RKO (cell line): ENCODE measurements at places on chromosomes 2 and 18.
A peak's percentile ranks its signal among the peaks of the same experiment; 100 is the strongest.

DNA sequence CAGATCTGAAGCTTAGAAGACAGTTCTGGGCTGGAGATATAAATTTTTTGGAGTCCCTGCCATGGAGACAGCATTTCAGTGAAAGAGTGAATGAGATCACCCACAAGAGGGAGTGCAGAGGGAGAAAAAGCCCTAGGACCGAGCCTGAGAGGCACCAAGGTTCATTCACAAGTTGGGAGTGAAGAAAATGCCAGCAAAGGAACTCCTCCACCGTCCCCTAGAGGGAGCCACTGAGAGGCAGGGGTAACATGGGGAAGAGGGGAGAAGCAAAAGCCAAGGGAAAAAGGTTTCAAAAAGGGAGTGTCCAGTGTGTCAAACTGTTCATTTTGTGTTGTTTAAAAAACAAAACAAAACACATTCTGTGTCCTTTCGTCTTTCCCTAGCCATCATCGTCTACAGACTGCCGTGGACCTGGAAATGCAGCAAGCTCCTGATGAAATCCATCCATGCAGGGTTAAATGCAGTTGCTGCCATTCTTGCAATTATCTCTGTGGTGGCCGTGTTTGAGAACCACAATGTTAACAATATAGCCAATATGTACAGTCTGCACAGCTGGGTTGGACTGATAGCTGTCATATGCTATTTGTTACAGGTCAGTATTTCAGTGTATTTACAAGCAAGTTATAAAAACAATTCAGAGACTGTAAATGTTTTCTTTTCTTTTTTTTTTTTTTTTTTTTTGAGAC is 19.1 kb downstream of the CYBRD1 start:
- peak; percentile 24 for DNase-seq

DNA sequence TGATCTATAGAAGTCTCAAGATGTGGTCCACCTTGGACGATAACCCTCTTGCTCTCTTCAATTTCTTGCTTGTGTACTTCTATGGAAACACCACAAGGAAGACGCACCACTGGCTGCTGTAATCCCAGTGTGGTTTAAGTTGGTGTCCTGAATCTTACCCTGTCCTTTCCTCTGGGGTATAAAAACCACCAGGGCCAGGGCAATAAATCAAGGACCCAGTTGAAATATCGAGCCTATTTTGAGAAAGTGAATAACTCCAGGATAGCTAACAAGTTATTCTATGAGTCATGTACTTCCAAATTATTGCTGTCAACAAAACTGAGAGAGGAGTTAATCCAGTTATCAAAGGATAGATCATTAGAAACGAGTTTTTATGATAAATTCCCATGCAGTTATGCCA is 137.0 kb downstream of the RND3 start:
- no peak for DNase-seq

- DNase-seq: no peak
These were observed 25.1 kb upstream of the DPYSL5 start for GRCh38 chr2:26822877-26823276.

DNA sequence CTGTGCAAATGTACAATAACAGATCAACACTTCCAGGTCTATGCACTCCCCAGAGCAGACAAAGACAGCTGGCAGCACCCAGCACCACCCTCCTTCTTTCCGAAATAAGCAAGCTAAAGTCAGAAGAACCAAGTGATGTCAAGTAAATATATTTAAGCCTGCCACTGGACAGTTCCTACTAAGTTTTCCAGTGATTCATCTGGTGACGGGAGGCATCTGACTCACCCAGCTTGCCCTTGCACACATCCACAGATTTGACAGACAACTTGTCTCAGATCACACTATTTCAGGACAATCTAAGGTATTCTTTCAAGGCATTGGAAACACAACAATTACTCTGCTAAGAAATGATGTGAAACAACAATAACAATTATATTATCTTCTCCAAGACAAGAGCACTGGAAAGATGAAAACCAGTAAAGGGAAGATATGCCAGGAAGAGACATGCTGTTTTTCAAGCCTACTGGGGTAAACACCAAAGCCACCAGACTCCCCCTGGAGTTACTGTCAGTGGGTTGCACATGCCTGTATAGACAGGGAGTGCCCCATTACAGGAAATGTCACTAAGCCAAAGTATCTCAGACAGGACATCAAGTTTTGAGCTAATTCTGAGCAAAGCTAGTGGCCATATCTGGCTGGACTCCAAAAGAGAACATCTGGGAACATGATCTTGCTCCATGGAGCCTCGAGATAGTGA is 287.9 kb upstream of the KLHL29 start:
- DNase-seq: peak; percentile 67

GRCh38 chr2:24919037-24919505 is 966 bp downstream of the ADCY3 start:
- DNase-seq: peak; percentile 50

DNA sequence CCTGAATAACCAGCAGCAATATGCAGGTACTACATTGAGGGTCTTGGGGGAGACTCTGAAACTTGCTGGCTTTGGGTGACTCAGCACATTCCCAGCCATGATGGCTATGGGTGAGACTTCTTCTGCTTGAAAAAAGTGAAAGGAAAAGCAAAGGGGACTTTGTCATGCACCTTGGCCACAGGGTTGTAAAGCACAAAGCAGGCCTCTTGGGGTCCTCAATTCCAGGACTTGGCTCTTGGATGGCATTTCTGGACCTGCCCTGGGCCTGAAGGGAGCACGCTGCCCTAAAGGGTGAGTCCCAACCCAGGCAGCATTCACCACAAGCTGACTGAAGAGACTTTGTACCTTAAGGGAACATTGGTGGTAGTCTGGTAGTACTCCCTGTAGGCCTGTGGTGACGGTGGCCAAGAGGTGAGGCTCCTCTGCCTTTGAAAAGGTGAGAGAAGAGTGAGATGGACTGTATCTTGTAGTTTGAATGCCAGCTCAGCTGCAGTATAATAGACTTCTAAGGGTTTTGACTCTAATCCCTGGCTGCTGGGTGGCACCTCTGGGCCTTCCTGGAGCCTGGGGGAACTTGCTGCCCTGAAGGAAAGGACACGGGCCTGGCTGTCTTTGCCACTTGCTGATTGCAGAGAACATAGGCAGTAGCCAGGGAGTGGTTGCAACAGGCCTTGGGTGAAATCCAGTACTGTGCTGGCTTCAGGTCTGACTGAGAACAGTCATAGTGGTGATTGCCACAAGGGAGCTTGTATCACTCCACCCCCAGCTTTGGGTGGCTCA is 36.5 kb upstream of the CYTIP start:
- DNase-seq: no peak

- no peak for DNase-seq
These were observed 73.6 kb downstream of the VWA3B start for GRCh38 chr2:98160554-98160953.

GRCh38 chr2:42929546-42930024 is 137.2 kb upstream of the HAAO start:
- no peak for DNase-seq

- DNase-seq: peak; percentile 20
These were observed 1.2 kb downstream of the CNOT11 start for GRCh38 chr2:101253703-101254450.

DNA sequence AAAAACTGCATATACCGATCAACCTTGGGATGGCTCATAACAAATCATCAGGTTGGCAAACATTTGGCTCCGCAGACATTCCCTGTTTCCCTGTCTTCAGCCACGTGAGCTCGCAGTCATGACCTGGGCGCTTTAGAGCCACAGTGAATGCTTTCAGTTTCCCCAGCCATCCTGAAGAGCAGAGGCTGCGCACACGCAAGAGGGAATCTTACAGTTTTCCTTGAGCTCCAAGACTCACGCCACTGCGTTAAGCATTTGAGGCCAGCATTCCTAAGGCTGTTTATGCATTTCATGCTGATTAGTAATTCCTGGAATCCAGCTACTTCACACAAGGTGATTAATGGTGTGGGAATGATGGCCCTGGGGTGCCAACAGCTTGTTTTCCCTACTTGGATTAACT is 95.1 kb downstream of the MTCL1 start:
- peak; percentile 68 for DNase-seq

DNA sequence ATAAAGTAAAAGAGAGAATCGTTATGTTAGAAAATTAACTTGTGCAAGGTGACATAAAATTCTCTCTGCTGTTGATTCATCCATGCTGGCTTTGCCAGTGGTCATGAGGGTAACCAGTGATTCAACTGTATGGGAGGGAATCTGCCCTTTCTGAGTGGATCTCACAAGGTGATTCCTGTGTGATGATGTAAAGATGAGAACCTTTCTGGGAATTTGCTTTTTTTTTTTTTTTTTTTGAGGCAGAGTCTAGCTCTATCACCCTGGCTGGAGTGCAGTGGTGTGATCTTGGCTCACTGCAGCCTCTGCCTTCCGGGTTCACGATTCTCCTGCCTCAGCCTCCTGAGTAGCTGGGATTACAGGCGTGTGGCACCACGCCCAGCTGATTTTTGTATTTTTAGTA is 23.3 kb downstream of the RAB31 start:
- DNase-seq: peak; percentile 65

DNA sequence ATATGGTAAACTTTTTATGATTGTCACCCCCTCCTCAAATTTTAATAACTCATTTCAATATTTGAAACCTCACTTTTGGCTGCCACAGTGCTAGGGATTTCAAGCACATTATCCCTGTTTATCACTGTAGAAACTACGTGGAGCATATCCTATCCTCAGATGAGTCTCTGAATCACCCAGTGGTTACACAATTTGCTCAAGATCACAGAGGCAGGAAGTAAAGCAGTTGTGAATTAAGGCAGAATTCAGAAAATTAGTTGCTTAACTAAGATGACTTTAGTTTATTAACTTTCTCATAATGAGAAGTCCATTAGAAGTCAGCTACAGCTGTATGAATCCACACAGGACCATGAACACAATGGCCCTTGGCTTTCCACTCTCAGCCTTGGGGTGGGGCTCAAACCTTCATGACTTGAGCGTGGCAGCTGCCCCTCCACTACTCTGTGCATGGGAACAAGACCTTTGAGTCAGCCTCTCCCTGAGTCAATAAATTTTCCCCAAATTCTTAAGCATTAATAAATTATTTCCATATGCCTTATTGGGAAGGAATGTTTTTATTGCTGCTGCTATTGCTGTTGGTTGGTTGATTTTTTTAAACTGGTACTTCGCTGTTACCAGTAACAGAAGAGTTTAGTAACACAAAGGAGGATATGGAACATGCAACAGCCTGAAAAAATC is 369.0 kb downstream of the CBLN2 start:
- no peak for DNase-seq

DNA sequence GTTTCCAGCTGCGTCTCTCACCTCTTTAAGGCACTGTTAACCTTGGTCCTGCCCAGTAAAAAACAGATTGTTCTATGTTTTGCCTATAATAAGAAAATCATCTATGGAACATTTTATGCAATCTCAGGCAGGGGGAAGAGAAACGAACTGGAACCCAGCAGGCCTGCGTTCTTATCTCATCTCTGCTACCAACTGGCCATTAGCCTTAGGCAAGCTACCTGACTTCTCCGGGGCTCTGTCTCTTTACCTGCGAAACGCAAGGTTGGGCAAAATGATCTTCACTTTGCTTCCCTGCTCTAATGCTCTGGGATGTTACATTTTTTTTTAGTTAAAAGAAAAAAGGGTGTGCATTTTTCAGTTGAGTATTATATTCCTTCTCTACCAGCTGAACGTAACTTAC is 70.5 kb upstream of the WIPF1 start:
- DNase-seq: no peak

DNA sequence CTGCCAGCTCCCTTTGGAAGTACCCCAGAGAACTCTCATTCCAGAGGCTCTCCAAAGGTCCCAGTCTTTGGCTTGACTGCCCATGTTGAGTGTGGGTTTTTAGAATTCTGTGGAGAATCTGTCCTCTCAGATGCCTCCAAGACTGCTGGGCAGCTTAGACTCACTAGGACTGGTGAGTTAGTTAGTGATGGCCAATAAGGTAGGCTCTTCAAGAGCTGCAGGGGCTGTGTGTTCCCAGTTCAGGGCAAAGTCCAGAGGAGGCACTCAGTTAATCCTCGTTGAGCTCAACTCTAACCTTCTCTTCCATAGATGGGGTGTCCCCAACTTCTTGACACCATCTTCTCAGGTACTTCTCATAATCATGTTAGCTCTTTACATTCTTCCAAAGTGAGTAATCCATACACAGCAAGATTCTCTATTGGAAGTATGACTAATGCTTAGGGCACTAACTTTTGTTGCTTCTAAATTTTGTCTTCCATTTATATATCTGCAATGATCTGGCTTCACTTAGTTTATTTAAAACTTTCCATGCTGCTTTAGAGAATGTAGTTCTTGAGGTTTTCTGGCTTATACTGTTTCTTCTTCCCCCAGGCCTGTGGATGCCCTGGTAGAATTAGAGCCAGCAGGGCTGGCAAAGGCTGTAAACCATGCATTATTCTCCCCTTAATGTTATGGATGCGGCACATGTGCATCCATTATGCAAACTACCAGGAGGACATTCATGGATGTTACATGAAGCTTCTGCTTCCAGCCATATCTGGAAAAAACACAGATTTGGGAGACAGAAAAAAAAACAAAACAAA is 88.9 kb downstream of the POLE4 start:
- peak; percentile 15 for DNase-seq

GRCh38 chr2:159176555-159176954 is 109.9 kb downstream of the WDSUB1 start:
- no peak for DNase-seq

GRCh38 chr18:23281626-23282436 is 146.5 kb downstream of the CABLES1 start:
- no peak for DNase-seq

DNA sequence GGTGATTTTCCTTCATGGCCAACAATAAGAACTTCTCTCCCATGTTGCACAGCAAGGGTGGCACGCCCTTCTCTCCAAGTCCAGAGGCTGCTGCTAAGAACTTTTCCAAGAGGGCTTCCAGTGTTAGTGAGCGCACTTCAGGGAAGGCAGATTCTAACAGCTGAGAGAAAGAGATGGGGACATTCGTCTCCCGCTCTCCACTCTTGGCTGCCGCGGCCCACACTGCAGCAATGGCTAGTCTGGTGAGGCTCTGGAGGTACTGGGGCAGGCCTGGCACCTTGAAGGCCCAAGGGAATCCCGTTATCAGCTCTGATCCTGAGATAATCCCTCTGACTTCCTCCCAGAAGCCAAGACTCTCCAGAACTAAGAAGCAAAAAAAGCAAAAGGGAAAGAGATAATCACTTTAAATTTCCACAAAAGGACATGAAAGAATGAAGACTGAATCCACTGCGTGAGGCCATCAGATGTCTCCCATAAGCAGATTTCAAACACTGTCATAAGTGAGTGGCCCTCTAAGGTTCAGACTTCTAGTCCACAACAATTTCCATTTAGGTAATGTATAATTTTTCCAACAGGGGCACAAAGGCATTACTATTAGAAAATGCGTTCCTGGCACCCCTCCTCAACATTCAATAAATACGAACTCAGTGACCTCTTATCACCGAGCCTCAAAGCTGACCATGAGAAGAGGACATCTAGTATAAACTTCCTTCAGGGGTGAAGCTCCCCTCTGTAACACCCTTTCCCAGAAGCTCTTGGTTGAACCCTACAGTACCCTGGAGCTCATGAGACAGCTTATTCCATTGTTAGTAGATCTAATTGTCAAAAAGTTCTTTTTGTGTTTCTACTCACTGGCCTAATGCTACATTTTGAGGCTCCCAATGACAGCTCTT is 66.7 kb upstream of the ZFP36L2 start:
- DNase-seq: no peak
